ENCODE measurements at places on chromosomes 3 and 15.

DNA sequence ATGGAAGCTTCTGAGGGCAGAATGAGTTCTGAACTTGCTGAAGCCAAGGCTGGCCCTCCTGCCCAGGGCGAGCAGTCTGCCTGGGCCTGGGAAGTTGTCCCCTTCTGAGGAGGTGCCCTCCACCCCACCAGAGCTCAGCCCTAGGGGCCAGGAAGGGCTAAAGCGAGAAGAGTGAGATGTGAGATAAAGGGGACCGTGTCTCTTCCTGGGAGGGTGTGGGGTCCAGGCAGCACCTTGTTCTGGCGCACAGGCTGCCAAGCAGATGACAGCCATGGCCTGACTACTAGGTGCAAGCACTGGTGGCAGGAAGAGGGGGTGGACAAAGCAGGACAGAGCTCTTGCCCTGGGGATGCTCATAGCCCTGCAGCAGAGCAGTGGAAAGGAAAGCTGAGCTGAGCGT lies 3.7 kb downstream of the PAK6 start:
- DNase-seq = no peak

DNA sequence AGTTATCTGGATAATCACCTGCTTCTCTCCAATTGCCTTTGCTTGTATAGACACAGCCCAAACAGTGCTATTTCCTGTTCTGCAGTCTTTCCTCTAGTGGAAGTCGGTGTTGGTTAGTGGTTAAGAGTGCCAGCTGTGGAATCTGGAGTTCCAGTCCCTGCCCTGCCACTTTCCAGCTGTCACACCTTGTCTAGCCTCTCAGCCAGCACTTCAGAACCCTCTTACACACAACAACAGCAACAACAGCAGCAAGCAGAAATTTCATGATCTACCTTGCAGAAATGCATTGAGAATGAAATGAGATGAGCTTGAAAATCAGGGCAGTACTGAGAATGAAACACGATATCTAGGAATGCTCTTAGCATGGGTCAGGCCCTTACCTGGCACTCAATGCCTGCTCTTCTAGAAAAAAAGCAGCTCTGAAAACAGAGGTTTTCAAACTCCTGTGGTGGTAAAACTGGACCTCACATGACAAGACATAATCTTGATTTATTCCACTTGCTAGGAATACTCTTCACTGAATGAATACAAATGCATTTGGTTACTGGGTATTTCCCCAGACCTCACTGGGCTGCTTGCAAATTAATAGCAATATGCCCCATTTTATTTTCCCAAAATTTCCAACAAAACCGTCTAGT lies 3.3 kb upstream of the WNT5A start:
- DNase-seq = no peak

GRCh38 chr15:54979964-54980363 lies 216.8 kb downstream of the RSL24D1 start:
- no peak for DNase-seq

DNA sequence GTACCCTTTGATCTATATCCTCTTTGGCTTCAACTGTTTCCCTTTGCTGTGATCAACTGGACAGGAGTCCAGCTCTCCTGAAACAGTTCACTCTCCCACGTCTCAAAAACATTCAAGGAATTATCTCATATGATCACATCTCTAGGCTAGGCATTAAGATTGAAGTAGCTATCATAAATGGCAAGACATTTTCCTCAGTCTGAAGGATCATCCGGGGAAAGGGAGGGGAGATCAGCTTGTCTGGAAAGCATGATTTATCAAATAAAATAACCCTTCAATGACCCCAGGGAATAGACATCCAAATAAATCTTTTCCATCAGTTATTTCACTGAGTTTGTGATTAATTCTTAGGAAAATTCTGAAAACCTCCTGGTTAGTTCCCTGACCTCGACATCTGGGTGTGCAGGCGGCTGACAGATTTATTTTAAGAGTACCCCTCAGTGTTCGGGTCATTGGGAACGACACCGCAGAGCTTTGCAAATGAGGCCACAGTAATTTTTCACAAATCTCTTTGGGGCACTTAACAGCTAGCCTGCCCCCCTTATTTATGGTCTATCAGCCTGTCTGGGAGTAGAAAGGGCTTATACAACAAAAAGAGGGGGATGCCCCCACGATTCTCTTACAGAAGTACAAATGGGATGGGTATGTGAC lies 65.8 kb downstream of the NSMCE3 start:
- DNase-seq = no peak

DNA sequence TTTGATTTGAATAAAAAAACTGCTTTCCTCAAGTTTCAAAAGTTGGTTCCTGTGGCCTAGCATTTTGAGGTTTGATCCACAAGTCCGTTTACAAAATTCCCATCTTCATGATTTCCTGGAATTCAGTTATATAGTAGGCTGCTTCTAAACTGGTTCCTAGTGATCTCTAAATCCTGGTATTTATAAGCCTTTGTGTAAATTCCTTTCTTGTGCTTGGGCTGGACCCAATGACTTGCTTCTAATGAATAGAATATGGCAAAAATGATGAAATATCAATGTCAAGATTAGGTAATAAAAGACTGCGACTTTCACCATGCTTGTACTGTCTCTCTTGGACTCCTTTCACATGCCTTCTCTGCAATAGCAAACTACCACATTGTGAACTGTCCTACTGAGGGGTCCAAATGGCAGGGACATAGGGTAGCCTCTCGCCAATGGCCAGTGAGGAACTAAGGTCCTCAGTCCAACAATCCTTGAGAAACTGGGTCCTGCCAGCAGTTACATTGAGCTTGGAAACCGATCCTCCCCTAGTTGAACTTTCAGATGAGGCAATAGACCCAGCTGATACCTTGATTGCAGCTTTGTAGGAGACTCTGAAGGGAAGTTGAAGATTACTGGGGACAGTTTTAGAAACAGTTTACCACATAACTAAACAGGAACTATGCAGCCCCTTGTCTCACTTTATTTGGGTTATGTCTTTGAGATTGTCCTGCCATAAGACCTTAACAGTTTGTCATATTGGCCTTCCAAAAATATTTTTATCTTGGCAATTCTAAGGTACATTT lies 303.9 kb upstream of the TBC1D5 start:
- no peak for DNase-seq

- DNase-seq = peak; percentile 83
Observed at GRCh38 chr3:188220988-188221818, 67.2 kb downstream of the LPP start.

DNA sequence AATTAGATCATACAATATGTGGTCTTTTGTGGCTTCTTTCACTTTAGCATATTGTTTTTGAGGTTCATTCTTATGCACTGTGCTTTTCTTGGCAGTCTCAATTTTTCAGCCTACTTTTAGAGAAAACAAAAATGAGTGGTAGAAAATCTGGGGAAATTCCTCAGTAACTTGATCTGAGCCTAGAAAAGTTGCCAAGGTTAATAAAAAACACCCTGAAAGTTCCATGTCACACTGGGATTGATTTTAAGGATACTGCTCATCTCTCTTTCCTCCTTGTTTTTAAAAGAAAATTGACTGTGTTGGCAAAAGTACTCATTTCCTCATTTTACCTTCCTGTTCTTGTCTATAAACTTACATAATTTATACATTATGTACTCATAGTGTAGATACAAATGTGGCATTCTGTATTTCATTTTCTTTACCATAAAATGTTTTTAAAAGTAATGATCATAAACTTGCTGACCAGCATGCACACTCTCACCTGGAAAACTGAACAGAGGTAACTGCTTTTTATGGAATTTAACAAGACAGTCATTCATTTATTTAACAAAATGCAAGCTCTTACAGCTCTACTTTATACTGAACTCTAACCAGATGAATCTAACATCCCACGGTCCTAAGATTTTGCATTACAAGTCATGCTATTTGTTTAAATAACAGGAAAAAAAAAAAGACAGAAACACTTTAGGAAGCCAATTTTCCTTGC lies 28.6 kb upstream of the SH3BP5 start:
- DNase-seq = peak; percentile 81

DNA sequence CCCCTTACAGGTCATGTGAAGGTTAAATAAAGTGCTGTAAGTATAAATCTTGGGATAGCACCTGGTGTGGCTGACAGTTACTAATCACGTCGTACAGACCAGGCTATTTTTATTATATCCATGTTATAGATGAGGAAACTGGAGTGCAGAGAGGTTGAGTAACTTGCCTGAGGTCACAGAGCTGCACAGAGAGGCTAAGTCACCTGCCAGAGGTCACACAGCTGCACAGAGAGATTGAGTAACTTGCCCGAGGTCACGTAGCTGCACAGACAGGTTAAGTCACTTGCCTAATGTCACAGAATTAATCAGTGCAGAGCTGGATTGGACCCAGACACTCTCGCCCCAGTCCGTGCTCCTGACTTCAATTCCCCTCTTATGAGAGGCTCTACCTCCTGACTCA lies 171.5 kb downstream of the NUP210 start:
- no peak for DNase-seq

- no peak for DNase-seq
Observed at GRCh38 chr3:54905920-54906319, 21.9 kb downstream of the LRTM1 start.

- no peak for DNase-seq
Observed at GRCh38 chr3:72798552-72799195, 49.6 kb downstream of the SHQ1 start.

GRCh38 chr15:40386480-40386879 lies 4.0 kb downstream of the KNSTRN start:
- no peak for DNase-seq

DNA sequence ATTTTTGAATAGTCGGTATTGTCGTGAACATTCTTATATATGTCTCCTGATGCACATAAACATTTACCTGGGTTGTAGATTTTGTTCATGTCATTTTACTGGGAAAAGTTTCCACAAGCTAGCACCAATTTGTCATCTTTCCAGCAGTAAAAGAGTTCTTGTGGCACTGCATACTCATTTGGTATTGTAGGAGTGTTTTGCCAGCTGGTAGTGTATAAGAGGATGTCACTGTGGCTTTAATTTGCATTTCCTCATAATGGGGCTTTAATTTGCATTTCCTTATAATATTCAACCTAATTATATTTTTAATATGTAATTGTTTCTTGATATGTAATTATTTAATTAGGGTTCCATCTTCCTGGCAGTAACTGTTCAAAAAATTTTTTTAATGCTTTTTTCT lies 21.2 kb upstream of the TNFSF10 start:
- no peak for DNase-seq

- DNase-seq = no peak
Observed at GRCh38 chr3:170589113-170589512, 3.2 kb upstream of the SLC7A14 start.

DNA sequence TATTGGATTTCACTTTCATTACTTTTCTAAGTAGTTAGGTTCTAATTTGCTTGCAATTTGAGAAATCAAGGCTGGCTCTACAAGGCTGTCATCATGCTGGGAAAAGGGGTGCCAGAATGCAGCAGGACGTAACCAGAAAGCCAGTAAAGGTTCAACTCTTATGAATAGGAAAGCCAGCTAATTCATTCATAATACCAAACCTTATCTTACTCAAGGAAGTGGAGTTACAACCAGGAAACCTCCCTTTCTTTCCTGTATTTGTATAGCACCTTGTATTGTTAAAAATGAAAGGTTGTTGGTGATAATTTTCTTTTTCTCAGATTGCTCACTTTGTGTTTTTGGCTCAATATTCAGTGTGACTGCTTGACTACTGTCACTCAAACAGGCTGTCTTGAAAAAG lies 109.4 kb downstream of the FILIP1L start:
- DNase-seq = no peak

GRCh38 chr15:41945221-41945620 lies 27.1 kb downstream of the EHD4 start:
- no peak for DNase-seq

- no peak for DNase-seq
Observed at GRCh38 chr3:72659188-72659587, 189.1 kb downstream of the SHQ1 start.

DNA sequence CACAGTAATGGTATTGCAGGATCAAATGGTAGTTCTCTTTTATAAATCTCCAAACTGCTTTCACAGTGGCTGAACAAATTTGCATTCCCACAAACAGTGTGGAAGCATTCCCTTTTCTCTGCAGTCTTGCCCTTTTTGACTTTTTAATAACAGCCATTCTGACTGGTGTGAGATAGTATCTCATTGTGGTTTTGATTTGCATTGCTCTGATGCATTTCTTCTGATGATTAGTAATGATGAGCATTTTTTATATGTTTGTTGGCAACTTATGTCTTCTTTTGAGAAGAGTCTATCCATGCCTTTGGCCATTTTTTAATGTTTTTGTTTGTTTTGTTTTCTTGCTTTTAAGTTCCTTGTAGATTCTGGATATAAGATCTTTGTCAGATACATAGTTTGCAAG lies 316.1 kb upstream of the TMCO5A start:
- no peak for DNase-seq

DNA sequence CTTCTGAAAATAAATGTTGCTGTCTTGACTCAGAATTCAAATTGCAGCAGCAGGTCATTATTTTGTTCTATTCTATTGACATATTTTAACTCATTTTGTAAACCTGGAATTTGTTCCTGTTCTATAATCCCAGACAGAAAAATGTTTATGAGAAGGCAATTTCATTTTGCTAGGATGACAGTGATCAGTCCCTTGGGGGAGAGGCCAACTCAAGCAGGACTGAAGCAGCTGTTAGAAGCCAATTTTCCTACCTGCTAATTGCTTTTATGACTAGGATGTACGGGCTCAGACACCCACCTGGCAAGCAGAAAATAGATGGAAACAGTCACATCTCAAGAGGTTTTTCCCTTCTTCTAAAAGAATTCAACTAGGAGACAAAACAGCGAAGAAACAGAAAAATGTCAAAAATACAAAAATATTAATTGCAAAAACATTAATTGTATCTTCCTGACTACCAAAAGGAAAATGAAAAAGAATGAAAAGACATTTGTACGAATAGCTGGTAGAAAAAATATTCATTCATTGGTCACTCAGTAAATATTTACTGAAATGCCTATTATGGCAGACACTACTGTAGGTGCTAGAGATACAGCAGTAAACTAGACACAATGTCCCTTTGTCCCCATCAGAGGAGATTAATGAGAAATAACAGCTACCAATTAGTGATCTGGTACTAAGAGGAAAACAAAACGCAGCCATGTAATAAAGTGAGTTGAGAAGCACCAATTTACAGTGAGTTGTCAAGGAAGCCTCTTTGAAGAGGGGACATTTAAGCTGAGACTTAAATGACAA lies 73.5 kb downstream of the PEAK1 start:
- DNase-seq = no peak

- DNase-seq = no peak
Observed at GRCh38 chr3:192372616-192373015, 354.7 kb downstream of the FGF12 start.

GRCh38 chr3:179811321-179812095 lies 158.7 kb downstream of the USP13 start:
- DNase-seq = peak; percentile 90

DNA sequence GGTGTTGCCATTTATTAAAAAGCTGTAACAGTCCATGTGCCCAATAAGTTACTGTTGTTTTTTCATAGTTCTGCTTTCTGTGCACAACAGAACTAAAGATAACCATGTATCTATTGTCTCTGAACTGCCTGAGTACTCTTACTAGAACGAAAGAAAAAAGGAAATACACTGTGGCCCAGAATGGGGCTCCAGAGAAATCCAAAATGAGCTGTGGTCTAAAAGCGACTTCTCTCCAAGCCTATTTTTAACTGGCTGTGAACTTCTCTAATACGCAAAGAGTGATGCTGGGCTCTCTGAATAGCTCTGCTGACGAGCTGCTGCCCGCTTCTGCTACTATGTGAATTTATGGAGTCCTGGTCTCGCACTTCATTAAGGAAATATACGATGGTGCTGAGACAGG lies 56.2 kb upstream of the LPP start:
- DNase-seq = no peak

GRCh38 chr3:48151058-48151806 lies 37.0 kb downstream of the CDC25A start:
- peak; percentile 84 for DNase-seq

Measured in iris pigment epithelial cell (primary cell).